ENCODE measurements at places on chromosomes 5 and 9. TPM values are rescaled to one million over a fixed set of nuclear protein-coding genes. Genes with fewer than 3 reads are reported as not detected.

IFNA2 gene
- total RNA-seq: not detected

PMPCA gene
- total RNA-seq: 42.1 TPM

CXXC5 gene
- 28.3 TPM for total RNA-seq

GRCh38 chr5:3024126-3024525 lies 272.6 kb upstream of the IRX2 start:
- DNase-seq: no peak

DNA sequence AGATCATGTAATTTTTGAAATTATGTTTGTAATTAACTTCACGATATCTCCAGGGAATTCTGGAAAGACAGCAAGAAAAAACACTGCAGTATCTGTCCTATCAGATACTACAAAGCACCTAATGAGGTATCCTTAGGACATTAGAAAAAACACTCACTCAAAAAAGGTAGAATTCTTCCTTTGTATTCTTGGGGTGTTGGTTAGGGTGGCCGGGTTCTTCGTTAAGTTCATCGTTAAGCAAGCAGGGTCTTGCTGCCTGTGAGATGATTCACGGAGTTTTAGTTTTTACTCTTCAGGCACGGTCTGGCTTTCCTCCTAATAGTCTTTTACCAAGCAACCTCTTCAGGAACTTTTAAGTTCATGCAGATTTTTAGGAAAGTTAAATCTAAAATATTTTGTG lies 91.4 kb upstream of the IRX4 start:
- DNase-seq: no peak

- DNase-seq: no peak
Measured at GRCh38 chr5:90301248-90301647, 108.3 kb downstream of the CETN3 start.

- no peak for DNase-seq
Measured at GRCh38 chr9:99626426-99626825, 195.3 kb upstream of the NR4A3 start.

DNA sequence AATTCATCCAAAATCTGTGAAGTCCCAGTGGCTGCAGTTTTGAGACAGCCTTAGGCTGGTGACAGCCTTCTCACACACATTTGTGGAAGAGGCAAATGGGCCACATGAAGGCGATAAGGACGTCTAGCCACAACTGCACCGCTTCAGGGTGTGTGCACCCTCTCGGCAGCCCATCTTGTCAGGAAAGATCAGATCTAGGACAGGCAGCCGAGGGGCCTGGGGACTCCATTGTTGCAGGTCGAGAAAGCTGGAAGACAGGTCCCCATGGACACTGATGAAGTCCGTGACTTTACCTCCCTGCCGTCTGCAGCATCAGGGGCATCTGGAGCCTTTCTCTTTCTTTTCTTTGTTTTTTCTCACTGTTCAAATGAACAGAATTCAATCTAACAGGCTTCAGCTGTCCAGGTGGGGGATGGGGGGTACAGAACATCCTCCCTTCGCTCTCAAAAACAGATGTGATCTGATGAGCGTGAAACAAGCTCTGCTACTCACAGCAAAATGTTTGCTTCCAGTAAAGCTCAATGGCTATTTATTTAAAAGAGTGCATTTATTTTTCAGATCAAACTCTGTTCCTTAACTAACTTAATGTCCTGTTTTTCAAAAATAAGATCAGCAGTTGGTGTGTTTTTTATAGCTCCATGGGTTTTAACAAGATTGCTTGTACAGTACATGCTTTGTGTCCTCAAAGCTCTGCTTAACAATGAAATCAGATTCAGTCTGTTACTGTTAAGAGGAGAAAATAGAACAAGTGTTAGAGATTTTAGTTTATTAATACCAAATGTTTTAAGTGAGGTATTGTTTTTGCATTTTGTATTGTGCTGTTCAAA lies 111.8 kb upstream of the OTULINL start:
- no peak for DNase-seq

GRCh38 chr9:76206821-76207220 lies 187.4 kb downstream of the RFK start:
- no peak for DNase-seq

All from mucosa of descending colon (tissue), 3 donors.